ENCODE measurements at places on chromosomes 1 and 21.

DNA sequence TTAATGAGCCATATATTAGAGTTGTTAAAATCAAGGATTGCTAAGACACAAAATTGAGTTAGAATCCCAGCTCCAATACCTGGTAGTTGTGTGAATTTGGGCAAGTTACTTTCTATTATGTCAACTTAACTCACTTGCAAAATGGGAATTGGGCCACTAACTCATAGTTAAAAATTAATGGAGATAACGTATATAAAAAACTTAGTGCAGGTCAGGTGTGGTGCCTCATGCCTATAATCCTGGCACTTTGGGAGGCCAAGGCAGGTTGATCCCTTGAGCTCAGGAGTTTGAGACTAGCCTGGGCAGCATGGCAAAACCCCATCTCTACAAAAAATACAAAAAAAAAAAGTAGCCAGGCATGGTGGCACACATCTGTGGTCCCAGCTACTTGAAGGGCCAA, 57.5 kb downstream of the SRSF11 start:
- DNase-seq = no peak

GRCh38 chr1:200139661-200140250, 112.2 kb downstream of the NR5A2 start:
- no peak for DNase-seq

DNA sequence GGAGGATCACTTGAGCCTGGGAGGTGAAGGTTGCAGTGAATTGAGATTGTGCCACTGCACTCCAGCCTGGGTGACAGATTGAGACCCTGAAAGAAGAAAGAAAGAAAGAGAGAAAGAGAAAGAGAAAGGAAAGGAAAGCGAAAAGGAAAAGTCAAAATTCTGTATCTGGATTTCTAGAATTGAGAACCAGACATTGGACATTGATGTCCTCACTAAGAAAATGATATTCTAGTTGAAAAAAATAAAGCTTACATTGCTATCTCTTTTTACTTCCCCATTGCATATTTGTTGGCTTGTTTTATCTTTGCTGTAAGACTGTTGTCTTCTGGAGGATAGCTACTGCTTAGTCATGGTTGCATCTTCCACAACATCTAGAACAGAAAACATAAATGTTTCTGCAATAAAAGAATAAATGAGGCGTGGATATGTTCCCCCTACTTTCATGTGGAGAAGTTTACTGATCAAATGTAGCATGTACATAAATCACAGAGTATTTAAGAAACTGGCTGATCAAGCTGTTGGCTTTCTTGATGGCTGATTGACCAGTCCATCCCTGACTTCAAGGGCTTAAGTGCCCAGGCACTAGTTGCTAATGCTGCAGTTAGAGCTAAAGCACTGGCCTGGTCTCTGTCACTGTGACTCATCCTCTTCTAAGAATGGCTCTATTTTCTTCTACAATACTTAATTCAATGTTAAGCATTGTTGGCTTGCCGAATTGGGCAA, 17.7 kb downstream of the CD53 start:
- DNase-seq = no peak

DNA sequence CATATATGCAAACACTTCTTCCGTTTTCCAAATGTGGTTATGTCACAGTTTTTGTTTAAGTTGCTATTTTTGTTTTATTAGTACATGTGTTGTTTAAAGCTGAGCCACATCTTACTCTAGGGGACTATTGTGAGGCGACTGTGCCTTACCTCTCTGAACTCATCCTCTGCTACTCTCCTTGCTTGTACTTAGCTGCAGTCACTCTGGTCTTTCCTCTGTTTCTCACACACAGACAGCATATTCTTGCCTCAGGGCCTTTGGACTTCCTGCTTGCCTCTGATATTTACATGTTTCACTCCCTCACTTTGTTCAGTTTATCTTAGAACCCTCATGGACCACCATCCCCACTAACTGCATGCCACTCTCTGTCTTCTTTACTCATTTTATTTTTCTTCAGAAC, 101.1 kb downstream of the MACF1 start:
- no peak for DNase-seq

DNA sequence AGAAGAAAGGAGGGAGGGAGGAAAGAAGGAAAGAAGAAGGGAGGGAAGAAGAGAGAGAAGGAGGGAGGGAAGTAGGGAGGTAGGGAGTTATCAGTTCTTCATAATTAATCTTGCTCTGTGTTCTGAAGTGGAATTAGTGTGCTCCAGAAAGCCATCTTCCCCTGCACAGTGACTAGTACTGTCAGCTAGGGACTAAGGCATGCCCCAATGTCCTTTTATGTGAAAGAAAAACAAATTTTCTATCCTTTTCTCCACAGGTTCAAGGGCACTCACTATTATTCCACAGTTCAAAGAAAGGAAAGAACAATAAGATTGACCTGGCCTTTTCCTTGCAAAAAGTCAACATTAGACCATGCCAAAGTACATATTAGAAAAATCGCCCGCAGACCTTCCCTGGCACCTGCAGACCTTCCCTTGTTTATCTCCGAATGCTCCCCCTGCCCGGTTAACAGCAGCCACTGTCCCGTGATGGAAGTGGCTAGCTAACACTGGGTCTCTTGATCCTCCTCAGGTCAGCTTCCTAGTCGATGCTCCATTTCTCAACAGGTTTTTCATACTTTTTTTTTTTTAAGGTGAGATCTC, 107.2 kb upstream of the EDEM3 start:
- no peak for DNase-seq
